Skeletal muscle cell (primary cell): ENCODE measurements at places on chromosomes 4 and X.
A peak's percentile ranks its signal among the peaks of the same experiment; 100 is the strongest.

GRCh38 chrX:134313418-134313817 is 76.4 kb downstream of the CCDC160 start:
- no peak for DNase-seq

GRCh38 chr4:72887152-72887551 is 182.4 kb downstream of the COX18 start:
- DNase-seq = no peak

DNA sequence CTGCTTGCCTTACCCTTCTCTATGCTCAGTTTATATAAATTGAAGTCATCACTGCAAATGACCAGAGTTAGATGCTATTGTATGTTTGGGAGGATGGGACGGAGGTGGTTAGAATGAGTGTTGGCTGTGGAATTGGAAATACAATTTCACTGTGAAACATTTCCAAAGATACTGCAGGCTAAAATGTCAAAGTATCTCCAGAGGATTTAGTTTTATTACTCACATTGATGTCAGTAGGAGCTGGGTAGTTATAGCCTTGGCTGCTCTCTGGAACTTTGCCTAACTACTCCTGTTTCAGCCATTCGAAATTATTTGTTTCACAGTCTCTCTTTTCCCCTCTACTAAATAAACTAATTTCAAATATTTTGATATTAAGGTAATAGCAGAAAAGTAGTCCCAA is 92.6 kb upstream of the PPP3CA start:
- DNase-seq = peak; percentile 39

DNA sequence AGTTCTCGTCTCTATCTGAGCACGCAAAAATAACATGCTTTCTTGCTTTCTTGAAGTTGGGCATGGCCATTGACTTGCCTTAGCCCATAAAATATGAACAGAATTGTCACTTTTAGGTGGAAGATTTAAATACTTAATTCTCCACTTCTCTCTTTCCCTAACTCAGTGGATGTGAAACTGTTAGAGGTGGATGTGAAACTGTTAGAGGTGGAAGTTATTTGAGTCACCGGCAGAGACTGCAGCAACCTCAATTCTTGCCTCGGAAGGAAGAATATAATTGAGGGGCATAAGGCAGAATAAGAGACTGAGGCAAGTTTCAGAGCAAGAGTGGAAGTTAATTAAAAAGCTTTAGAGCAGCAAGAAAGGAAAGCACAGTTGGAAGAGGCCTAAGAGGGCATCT is 2.8 kb upstream of the PARM1 start:
- no peak for DNase-seq

- DNase-seq = no peak
Measured at GRCh38 chr4:128471576-128471975, 184.0 kb upstream of the PGRMC2 start.
